ENCODE measurements at places on chromosomes 1 and 21. TPM values are rescaled to one million over a fixed set of nuclear protein-coding genes. Genes with fewer than 3 reads are reported as not detected.

Gene SMCP
- total RNA-seq, result not detected

Gene CAPN8
- total RNA-seq, result 0.78 TPM

Gene MSH4
- total RNA-seq, result 1.0 TPM

Gene PRDM15
- total RNA-seq, result 4.0 TPM

Gene IGFN1
- total RNA-seq, result 442 TPM

Gene AIRE
- total RNA-seq, result not detected

Gene CFHR5
- not detected for total RNA-seq

Gene GBP6
- total RNA-seq, result not detected

Gene FCGR1A
- total RNA-seq, result 1.6 TPM

Gene NBPF14
- 9.7 TPM for total RNA-seq

Gene HHIPL2
- total RNA-seq, result not detected

Gene CFAP141
- not detected for total RNA-seq

Gene AJAP1
- 0.36 TPM for total RNA-seq

Gene VPS45
- 18.7 TPM for total RNA-seq

Gene NDUFS2
- total RNA-seq, result 311 TPM

Gene C1orf94
- not detected for total RNA-seq

Gene NID1
- total RNA-seq, result 25.5 TPM

Gene PLEKHA6
- 7.1 TPM for total RNA-seq

Gene ATP5IF1
- total RNA-seq, result 219 TPM

Gene RGS18
- total RNA-seq, result 1.2 TPM

Gene CFAP74
- not detected for total RNA-seq

Gene SPRR2G
- total RNA-seq, result not detected

Gene PTGFR
- 1.1 TPM for total RNA-seq

Measured in psoas muscle (tissue), 8 donors.